Esophagus squamous epithelium (tissue), 5 donors: ENCODE measurements at places on chromosomes 7 and 10.
A peak's percentile ranks its signal among the peaks of the same experiment; 100 is the strongest.

DNA sequence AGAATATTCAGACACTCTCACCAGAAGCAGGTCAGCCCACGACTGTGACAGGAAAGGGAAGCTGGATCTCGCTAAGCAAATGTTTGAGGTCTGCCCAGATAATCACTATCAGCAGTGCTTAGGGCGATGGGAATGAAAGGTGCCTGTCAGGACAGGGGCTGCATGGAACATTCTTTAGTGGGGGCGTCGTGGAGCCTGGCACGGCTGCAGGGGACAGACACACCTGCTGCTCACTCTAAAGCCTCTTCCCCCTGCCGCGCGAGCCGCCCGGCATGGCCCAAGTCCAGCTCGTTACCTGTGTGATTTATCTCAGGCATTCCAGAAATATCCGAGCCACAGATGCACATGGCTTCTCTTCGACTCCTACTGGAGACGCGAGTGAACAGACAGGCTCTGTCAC, 235.5 kb downstream of the GLRX3 start:
- no peaks in the 10 kb centered on the region for H3K36me3 ChIP-seq
- H3K27ac ChIP-seq = no peak overlapping the region
- DNase-seq = no peak
- H3K27me3 ChIP-seq = peaks cover 8% of the 10 kb centered on the region
- H3K4me3 ChIP-seq = no peak overlapping the region

DNA sequence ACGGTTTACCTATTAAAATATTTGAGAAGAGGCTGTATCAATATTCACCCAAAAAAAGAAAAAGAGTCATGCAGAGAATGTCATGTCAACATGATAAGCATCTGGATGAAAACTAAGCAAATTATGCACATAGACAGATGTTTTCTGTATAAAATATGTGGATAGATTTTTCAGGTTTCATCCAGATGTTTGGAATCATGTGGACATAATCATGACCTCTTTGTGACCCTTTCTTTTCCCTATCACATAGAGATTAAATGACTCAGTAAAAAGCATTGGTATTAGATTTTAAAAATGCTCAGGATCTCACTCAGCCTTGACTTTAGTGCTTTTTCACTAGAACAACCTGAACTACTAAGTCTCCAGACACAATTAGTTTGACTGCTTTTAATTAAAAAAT, 90.0 kb downstream of the FOXP2 start:
- H3K4me3 ChIP-seq = no peak overlapping the region
- H3K4me1 ChIP-seq = peaks cover 24% of the 10 kb centered on the region
- H3K27me3 ChIP-seq = no peaks in the 10 kb centered on the region
- no peak overlapping the region for H3K27ac ChIP-seq

GRCh38 chr7:76330673-76331072, 28.1 kb downstream of the YWHAG start:
- no peak overlapping the region for H3K4me3 ChIP-seq
- no peak for DNase-seq
- peaks cover 67% of the 10 kb centered on the region for H3K4me1 ChIP-seq
- H3K36me3 ChIP-seq = peaks cover 75% of the 10 kb centered on the region
- no peak overlapping the region for H3K27ac ChIP-seq
- no peaks in the 10 kb centered on the region for H3K27me3 ChIP-seq

DNA sequence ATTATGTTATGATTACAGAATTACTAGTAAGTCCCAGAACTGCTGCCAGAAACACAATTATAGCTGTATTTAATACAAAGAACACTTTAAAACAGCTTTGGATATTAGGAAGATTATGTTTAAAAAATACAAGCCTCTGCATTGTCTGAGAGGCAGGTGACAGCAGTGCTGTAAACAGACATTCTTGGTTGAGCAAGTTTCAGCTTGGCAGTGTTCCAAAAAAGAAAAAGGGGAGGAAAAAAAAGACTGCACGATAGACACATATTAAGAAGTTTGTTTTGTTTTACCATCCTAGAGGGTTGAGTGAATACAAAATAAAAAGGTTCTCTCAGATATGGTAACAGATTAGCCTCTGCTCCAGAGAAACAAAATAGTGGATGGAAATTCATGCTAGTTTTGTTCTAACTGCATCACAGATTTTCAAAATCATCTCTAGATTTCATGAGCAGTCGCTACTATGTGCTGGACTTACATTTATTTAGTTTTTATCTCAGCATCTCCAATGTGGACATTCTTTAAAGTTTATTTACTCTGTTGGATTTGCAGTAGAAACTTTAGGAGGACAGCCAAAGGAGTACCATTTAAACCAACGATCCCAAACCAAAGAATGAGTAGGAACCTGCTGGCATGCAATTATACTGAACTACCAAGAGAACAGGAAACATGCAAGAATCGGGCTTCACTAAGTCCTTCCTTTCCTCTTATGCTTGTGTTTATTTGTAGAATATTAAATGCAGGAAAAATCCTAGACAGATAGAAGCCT, 9.0 kb downstream of the FAM204A start:
- no peak overlapping the region for H3K4me3 ChIP-seq
- no peaks in the 10 kb centered on the region for H3K36me3 ChIP-seq
- no peak overlapping the region for H3K27ac ChIP-seq
- H3K27me3 ChIP-seq = no peaks in the 10 kb centered on the region
- H3K4me1 ChIP-seq = peaks cover 19% of the 10 kb centered on the region
- DNase-seq = no peak

- H3K4me1 ChIP-seq = no peaks in the 10 kb centered on the region
- no peak for DNase-seq
- H3K36me3 ChIP-seq = no peaks in the 10 kb centered on the region
- H3K27ac ChIP-seq = no peak overlapping the region
Measured at GRCh38 chr7:11615174-11615573, 216.8 kb downstream of the THSD7A start.

GRCh38 chr10:77247031-77247990, 390.3 kb downstream of the KCNMA1 start:
- DNase-seq = no peak
- H3K27ac ChIP-seq = peak overlapping the region; percentile 73
- peaks cover 29% of the 10 kb centered on the region for H3K4me1 ChIP-seq
- no peaks in the 10 kb centered on the region for H3K36me3 ChIP-seq

DNA sequence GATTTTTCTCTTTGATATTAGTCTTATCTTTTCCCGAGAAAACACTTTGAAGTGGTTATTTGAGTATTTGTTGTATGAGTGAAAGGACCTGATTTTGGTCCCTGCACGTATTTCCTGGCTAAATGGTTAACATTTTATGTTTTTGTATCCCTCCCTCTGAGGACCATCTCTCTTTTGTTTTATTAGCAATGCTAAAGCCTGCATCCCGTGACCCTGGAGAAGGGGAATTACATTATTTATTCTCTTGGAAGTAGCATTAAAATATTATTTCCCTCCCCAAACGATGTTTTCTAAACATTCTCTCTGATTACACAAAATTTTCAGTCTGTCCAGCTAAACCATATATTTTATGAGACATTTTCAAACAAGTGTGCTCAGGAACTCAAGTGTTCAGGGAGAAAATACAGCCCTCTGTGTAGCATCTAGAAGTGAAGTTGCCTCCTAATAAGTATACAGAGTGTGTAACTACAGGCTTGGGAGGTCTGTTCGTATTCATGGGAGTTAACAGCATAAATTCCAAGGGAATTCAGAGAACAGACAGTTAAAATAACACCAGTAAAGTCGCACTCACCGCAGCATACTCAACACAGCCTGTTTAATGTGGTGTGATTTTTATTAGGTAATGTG, 163.8 kb upstream of the NPVF start:
- H3K4me3 ChIP-seq = no peak overlapping the region
- no peak overlapping the region for H3K27ac ChIP-seq
- no peak for DNase-seq

DNA sequence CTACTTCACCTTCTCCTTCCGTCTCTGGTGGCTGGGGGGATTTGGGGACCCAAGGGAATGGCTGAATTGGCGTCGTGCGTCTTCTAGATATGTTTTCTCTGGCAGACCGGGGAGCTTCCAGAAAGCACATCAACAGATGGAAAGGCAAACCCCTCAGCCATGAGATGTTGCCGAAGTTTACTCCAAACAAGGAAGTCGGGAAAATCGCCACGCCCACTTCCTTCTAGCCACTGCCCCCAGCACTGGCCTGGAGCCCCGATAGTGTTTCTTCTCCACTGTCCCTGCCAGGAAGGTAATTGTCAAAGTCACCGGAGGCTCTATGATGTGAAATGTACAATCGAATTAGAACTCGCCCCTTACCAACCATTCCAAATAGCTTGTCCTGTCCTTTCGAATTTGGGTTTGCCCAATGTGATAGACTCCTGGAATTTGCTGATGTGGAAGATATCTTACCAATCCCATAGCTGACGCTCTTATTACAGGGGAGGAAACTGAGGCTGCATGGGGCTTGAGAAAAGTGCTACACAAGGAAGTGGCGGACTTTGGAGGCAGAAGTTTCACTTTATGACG, 191.0 kb downstream of the LSM5 start:
- H3K36me3 ChIP-seq = no peaks in the 10 kb centered on the region
- peaks cover 4% of the 10 kb centered on the region for H3K27me3 ChIP-seq
- peak overlapping the region; percentile 50 for H3K4me3 ChIP-seq
- peaks cover 17% of the 10 kb centered on the region for H3K4me1 ChIP-seq
